ENCODE measurements at places on chromosomes 2 and 18.

- DNase-seq = peak; percentile 3
Measured at GRCh38 chr2:241902357-241902991, 32.9 kb downstream of the RTP5 start.

GRCh38 chr2:193377789-193378188 is 1183.1 kb upstream of the TMEFF2 start:
- DNase-seq = no peak

DNA sequence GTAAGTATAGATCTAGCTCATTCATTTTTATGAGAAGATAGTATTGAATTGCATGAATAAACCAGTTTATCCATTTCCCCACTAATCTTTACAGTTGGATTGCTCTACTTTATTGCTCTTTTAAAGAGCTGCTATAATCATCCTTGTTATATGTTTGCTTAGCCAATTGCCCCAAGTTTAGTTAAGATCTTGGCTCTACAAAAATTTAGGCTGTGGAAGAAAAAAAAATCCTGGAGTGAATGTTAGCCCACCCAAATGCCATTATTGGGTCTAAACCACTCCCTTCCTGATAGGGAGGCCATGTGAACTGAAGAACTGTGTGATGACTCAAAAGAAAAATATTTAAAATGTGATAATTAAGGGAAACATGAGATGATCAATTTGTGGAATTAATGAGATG is 2.9 kb downstream of the ALS2 start:
- no peak for DNase-seq

- no peak for DNase-seq
Measured at GRCh38 chr2:54864727-54865126, 141.3 kb downstream of the EML6 start.

DNA sequence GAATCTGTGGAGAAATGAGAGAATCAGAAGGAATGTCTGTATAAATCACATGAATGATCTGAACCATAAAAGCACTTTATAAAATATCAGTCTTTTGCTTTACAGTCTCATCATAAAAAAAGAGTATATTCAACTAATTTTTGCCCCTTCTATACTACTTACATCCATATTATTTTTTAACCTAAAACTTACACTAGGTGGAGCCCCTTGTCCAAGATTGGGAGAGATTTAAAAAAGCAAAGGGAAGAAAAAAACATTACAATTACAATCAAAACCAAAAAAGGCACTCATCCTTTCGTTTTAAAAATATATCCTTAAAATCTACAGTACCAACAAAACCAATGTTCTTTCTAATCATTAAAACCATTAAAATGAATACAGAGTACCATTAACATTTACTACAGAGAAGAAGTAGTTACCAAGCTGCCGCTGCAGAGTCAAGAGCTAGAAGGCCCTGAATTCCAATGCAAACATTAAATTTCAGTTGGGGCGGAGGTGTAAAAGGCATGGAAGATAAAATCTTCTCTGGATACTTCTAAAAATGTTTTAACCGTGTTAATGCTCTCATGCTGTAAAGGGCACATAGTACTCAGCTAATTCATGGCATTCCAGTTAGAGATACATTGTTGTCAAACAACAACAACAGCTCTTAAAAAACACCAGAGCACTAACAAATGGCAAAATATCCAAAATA is 56.7 kb upstream of the EPB41L3 start:
- DNase-seq = no peak

DNA sequence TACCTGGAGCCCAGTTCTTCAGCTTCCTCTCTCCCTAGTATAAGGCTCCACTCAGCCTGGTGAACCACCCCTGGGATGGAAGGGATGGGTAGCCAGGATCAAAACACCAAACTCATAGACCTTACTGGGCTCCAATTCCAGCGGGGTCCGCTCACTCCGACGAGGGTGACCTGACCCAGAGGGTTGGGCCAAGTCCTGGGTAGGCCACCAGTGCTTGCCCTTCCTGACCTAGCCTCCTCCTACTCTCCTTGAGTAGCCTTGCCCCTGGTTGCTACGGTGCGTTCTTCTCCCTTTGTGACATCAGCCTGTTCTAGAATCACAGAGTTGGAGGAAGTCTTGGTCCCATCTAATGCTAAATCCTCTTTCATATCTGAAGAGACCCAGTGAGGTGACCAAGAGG is 537 bp upstream of the STAT4 start:
- DNase-seq = no peak

- no peak for DNase-seq
Measured at GRCh38 chr18:6406075-6406909, 8.4 kb downstream of the L3MBTL4 start.

DNA sequence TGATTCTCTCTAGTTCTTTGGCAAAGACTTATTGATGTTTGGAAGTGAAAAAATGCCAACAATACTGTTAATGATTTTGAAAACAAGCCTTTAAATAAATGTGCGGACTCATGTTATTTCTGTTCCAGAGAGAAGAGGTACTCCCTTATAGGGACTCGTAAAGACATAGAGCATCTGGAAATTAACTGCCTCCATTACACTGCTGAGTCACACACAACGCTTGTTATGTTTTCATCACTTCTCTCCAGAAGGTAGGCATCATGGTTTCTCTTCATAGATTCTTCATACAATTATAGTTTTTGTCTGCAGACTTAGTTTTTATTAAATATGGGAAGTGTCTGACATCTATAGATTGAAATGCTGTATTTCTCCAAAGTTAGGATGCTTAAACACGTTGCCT is 302.5 kb upstream of the EPC2 start:
- no peak for DNase-seq

GRCh38 chr2:28582595-28582994 is 86.7 kb downstream of the PLB1 start:
- DNase-seq = no peak

DNA sequence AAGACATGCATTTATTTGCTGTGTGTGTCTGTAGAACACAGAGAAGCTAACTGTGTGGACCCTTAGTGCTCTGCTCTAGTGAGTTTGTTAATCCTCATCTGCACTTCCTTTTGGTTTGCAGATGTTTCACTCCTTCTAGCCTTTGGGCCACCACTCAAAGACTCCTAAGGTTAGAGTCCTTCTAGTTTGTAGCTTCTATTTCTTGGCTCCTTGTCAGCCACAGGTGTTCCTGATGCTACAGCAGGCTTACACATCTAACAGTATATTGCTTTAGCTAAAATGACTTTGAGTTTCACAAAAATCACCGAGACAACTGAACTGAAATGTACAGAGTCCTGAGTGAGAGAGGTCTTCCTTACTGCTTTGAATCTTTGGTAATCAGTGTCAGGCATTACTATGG is 551.4 kb downstream of the NRXN1 start:
- no peak for DNase-seq

DNA sequence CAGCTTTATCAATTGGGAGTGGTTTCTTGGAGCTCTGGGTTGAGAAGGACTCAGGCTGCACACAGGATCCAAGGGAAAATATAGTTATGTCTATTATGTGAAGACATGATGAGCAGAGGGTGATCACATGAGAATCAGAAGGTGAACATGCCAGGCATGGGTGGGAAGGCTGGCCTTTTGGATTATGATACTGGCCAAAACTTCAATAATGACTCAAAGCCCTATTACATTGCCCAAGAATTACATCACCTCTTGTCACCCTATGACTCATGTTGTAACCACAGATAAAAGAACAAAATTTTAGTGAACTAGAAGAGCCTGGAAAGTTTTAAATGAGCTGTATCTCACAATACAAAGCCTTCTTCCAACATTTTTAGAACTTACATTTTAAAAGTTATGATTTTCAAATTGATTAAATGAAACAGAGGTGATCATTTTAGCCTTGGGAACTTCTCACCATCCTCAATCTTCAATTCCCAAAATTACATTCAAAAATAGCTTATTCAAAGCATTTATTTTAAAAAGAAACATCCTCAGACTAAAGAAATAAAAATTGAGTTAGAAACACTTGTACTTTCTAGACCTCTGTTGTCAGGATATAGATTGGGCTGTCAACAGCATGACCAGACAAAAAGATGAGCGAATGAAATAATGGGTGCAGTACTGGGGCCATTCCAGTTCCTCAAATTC is 428.3 kb downstream of the MBD2 start:
- no peak for DNase-seq

- no peak for DNase-seq
Measured at GRCh38 chr2:232282508-232283055, 96.0 kb upstream of the ALPP start.

- no peak for DNase-seq
Measured at GRCh38 chr2:113847144-113847543, 42.7 kb upstream of the ACTR3 start.

- peak; percentile 25 for DNase-seq
Measured at GRCh38 chr18:22563164-22563583, 145.5 kb upstream of the CTAGE1 start.

DNA sequence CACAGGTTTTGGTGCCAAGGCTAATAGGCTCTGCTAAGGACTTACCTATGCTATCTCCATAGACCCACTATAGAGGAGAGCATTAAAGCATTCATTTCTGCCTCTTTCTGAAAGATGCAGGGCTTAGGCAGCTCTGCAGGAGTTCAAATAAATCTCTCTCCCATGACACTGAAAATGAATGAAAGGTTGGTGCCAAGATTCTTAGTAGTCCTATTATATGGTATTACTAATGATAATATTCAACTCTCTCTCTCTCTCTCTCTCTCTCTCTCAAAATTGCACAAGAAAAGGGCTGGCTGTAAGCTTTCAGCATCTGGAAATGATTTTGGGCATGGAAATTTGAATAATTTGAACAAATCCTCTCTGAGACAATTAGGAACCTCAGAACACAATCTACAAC is 433.7 kb downstream of the MBD2 start:
- DNase-seq = no peak

DNA sequence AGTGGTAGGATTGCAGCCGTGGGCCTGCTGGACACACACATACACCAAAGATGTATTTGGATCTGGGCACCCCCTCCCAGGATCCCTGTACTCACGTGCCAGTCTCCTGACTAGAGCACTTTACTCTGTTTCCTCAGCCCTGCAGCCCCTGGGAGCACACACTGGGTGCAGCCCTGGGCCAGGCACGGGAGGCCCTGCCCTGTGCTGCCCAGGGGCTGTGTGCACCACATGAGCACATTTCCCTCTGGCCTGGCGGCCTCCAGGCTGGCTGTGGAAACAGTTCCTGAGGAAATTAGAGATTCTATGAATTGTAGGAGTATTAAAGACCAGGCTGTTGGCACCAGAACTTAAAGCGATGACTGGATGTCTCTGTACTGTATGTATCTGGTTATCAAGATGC is 45.4 kb downstream of the BCL2L11 start:
- DNase-seq = no peak

DNA sequence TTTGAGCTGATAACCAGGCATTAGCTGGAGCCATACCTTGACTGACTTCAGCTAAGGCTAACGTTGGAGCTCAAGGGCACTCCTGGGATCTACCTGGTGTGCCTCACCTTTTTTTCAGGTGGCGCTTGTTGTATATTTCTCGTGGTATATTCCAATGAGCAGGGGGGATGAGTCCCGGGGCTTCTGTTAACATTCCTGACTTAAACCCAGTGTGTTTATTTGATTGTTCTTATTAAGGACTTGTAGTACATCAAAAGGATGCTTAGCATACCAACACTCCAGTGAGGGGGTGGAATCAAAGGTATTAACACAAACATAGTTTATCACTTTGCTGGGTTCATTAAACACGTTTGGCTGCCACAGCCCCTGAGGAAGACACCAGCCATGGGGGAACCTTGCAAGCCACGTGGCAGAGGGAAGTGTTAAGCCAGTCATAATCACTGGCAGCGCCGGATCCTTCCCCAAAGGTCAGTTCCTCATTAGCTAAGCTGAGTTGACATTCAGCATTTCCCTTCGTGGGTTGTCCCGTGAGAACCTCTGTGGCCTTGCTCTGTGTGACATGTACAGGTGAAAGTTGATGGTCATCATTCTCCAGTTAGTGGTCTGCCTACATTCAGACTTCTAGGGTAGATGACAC is 119.5 kb upstream of the MCFD2 start:
- DNase-seq = no peak

DNA sequence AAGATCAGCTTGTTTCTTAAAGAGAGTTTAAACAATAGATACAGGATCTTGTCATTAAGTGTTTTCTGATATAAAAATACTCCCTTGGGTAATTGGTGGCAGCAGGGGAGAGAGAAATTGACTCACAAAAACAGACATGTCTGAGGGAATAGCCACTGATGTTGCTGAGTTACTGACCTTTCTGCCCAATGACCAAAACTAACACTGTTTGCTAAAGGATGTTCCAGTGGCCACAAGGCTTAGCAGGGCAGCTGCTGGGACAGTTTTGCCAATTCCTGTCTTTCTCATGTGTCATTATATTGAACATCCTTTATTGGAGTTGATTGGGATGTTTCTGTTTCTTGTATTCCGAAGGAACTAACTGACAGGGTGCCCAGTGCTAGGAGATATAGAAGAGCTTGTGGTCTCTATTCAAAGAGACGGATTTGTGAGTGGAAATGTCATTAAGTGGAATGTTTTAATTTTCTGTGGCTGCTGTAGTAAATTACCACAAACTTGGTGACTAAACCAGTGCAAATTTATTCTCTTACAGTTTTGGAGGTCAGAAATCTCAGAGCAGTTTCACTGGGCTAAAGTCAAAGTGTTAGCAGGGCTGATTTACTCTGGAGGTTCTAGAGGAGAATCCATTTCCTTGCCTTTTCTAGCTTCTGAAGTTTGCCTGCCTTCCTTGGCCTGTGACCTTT is 124.8 kb upstream of the RMDN2 start:
- DNase-seq = no peak

GRCh38 chr18:54561706-54562267 is 29.3 kb upstream of the DYNAP start:
- no peak for DNase-seq

DNA sequence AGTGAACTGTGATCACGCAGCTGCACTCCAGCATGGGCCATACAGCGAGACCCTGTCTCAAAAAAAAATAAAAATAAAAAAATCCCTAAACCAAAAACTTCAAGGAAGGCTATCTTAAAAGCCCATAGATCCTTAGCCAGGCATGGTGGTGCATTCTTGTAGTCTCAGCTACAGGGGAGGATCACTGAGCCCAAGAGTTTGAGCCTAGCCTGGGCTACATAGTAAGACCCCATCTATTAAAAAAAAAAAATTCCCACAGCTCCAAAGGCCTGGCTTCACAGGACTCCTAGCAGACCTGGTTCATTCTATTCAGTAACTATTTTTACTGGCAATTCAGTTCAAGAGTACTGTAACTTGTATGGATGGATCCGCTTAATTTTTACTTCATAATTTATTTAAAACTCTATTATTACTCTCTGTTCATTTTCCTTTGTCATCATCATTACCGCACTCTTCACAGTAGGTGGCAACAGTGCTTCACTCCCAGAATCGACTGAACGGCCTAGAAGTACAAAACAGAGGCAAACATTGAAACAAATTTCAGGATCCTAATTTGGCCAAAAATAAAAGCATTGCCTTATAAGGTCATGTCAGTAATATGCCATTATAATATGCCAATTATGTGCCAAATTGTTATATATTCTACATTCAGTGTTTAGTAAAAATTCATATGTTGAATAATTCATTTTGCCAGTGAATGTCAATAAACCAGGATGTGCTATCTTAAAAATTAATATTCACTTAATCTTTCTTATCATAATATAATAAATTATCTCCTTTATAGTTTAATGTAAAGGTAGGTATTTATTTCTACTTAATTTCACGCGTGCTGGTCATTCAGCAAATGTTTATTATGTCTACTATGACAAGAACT is 14.3 kb upstream of the STAM2 start:
- DNase-seq = no peak

Data from GM12892 (cell line).